ENCODE measurements at places on chromosomes 16 and 17. TPM values are rescaled to one million over a fixed set of nuclear protein-coding genes. Genes with fewer than 3 reads are reported as not detected.

DNA sequence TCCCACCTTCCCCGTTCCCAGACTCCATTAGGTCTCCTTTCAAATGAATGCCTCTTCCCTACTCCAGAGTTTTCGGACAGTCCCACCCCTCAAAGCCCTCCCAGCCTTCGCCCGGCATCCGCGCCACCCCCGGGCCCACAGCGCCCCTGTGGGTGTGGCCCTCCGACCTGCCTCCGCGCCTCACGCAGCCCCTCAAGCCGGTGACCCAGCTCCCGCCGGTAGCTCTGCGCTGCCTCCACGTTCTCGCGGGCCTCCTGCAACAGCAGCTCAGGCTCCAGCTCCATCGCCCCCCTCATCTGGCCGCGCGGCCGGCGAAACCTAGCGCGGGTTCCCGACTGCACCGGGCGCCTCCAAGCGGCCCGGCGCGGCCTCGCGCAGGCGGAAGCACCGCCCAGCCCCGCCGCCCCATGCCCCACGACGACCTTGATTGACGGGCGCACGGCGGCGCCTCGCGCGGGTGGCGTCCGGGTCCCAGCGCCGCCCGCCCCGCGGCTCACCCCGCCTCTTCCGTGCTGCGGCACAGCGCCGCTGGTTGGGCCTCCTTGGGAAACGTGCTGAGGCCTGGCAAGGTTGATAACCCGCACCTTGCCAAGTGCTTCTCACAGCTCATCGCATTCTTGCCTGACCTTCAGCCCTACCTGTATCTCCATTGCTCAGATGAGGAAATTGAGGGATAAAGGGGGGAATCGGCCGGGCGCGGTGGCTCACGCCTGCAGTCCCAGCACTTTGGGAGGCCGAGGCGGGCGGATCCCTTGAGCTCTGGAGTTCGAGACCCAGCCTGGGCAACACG lies at the start of gene CRLF3:
CRLF3 (minus strand) TSS at position 337 of the 790 bp plus-strand sequence; CDS start at position 296, 41 bp downstream.
- peak; percentile 91 for DNase-seq

DNA sequence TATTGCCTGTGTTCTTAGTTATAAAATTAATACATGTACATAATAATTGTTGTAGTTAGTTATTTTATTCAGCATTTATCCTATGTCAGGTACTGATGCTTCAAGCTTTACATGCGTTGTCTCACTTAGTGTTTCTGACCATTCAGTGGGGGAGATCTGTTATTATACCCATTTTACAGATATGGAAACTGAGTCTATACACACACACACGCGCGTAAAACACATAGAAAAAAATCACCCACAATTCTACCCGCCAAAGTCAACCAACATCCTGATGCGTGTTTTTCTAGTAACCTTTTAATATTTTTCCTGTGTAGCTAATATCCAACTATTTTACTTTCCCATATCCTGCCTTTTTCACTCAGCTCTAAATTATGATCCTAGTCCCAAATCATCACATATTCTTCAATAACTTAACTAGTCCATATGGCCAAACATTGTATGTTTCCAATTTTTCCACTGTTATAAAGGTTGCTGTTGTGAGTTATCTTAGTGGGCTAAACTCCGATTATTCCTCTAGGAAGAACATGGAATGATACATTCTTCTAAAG lies 48.4 kb downstream of the BMERB1 start:
- no peak for DNase-seq

GRCh38 chr16:67312719-67313118 lies 13.8 kb downstream of the KCTD19 start:
- DNase-seq, result peak; percentile 26

- DNase-seq, result no peak
Observed at GRCh38 chr17:67642488-67642887, 75.2 kb upstream of the NOL11 start.

DNA sequence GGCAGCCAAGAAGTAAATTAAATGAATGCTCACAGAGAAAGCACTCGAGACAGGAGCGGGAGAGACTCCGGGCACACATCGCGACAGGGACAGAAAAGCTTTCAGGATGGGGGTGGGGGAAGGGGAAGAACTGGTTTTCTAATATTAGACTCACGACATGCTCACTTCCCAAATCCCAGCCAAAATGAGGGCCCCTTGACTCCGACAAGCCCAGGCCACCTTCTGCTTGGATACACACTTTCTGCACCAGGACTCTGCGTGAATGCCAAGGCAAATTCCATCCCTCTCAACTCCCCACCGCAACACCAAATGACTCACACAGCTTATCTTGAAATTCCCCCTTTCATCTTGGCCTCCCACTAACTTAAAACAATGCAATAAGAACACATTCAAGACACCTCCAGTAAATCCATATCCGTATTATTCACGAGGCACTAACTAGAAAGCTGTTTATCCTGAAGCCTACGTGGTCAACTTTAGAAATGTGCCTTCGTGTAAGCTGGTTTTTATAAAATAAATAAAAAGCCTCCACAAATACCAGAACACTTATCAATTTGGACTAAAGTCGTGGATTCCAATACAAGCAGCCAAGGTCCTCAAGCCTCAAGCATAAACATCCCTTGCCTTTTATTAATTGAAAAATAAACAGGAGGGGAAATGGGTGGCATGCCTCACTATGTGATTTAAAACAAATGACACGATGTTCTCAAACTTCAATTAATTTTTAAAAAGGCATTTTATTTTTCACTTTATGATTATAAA lies 46.1 kb downstream of the NXN start:
- no peak for DNase-seq

GRCh38 chr17:36486204-36487194 lies at the start of gene ZNHIT3:
Gene ZNHIT3, plus strand, starts transcription at chr17:36486681. Its CDS starts 19 bp downstream, at chr17:36486700.
- DNase-seq, result peak; percentile 93

DNA sequence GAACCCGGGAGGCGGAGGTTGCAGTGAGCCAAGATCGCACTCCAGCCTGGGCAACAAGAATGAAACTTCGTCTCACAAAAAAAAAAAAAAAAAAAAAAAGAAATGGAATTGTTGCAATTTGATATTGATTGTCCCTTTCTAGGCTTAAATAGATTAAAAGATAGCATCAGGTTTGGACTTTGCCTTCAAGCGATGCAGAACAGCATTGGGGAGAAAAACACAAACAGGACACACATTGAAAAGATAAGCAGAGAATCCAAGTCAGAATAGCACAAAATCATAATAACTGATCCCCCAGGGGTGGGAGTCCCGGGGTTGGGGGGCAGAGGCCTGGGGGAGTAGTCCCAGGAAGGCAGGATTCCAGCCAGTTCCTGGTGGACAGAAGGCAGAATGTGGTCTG lies 3.9 kb upstream of the CREBBP start:
- DNase-seq, result no peak

DNA sequence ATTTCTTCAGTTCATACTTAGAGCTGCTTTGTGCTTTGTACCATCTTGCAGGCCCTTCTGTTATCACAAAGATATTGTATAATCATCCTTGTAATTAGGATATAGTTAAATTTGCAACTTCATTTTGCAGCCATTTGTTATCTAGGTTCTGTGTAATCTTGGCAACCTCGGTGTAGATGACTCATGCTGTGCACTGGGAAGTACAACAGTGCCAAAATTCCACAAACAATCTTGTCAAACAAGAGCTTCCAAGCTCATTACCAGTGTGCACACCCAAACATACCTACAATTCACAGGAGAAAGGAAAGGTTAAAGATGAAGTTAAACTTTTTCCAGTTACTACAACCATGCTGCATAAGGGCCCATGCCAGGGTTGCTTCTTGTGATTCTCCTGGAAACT lies 1231.8 kb downstream of the CDH11 start:
- DNase-seq, result no peak

GRCh38 chr17:72134608-72135394 lies 14.0 kb downstream of the SOX9 start:
- no peak for DNase-seq

DNA sequence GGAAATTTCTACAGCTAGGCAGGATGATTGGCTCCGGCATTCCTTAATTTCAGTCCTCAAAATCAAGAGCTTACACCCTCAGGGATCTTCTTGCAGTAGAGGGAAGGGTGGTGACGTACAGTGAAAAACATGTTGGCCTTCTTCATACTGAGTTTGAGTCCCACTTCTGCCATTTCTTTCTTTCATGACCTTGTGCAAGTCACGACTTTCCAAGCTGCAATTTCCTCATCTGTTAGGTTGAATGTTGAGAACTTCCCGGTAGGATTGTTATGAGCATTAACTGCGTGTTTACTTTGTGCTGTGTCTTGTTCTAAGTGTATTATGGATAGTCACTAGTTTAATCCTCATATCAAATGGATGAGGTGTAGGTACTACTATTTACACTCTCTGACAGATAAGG lies 7.9 kb downstream of the SENP3 start:
- DNase-seq, result no peak

DNA sequence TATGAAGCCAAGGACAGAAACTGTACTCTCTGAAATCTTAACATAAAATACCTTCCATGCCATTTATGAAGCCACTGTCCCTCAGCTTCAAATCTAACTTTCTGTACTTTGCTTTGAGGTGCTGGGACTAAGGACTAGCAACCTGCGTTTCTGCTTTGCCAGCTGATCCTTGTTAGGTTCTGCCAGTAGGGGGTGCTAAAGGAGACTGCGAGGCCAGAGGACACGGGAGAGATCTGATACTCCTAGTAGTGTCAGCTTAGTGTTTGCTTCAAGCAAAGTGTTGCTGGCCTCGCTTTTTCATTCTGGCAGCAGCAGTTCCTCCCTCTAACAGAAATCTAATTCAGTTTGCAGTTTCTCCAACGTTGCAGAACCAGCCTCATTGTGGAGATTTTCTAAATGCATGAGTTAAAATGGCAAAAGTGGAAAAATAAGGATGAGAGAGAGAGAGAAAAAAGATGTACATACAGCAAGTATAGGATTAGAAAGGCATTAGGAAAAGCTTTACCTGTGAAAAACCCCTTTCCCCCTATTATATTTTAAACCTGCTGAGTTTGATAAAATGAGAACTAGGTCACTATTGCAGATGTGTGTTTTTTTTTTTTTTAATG lies 297.5 kb downstream of the CA10 start:
- DNase-seq, result peak; percentile 26

DNA sequence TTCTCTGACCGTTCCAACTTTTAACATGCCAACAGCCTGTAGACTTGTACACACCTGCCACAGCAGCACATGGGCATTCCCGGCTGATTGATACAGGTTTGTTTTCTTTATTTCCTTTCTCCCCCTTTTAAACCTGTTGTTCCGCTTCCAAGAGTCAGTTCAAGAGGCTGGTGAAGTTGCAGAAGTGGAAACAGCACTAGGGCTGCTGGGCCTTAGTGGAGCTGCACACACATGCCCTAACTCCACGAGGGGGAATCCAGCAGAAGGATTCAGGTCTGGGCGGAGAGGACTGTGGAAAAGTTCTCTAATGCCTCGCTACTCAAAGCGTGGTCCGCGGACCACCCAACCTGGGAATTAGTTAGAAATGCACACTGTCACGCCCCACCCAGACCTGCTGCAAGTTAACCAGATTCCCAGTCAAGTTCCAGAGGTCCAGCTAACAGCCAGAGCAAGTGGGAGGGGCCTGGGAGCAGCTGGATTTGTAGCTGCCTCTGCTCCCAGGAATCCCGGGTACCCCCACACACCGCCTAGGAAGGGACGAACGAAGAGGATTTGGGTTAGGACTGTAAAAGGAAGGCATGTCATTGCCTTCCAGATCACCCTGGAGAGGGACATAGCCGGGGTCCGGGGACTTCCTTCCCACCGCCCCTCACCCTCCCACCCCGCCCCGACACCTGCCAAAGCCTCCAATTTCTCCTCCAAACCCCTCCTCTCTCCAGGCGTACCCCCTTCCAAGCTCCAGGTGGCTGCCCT lies 542 bp downstream of the SLC39A11 start:
- DNase-seq, result peak; percentile 28

GRCh38 chr17:2180768-2181167 lies 122.8 kb downstream of the SMG6 start:
- no peak for DNase-seq

GRCh38 chr17:40124279-40125141 lies 2.7 kb downstream of the MSL1 start:
- no peak for DNase-seq

GRCh38 chr16:50665128-50665878 lies 15.8 kb downstream of the SNX20 start:
- DNase-seq, result peak; percentile 74

- no peak for DNase-seq
Observed at GRCh38 chr17:67570797-67571196, 146.9 kb upstream of the NOL11 start.

DNA sequence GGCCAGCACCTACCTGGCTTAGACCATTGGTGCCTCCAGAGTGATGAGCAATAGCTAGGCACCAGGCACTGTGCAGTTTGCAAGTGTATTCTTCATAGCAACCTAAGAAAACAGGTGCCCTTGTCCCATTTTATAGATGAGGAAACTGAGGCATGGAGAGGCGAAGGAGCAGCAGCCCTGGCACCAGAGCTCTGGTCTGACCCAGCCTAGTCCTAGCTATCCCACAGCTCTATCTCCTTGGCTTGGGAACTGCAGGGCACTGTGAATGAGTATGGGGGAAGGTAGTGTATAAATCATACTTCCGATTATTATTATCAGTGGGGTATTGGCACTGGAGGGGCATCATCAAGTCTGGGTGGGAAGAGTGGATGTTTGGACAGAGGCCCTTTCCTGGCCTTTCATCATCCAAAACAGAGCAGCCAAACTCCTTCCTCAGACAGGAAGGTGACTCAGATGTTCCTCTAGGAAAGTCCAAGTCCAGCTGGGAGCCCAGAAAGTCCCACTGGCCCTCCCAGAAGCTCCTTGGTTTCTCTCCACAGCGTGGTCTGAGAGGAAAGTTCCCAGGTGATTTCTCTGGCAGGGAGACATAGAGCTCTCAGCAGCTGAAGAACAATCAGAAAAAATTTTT lies 32.0 kb upstream of the PLLP start:
- DNase-seq, result no peak

DNA sequence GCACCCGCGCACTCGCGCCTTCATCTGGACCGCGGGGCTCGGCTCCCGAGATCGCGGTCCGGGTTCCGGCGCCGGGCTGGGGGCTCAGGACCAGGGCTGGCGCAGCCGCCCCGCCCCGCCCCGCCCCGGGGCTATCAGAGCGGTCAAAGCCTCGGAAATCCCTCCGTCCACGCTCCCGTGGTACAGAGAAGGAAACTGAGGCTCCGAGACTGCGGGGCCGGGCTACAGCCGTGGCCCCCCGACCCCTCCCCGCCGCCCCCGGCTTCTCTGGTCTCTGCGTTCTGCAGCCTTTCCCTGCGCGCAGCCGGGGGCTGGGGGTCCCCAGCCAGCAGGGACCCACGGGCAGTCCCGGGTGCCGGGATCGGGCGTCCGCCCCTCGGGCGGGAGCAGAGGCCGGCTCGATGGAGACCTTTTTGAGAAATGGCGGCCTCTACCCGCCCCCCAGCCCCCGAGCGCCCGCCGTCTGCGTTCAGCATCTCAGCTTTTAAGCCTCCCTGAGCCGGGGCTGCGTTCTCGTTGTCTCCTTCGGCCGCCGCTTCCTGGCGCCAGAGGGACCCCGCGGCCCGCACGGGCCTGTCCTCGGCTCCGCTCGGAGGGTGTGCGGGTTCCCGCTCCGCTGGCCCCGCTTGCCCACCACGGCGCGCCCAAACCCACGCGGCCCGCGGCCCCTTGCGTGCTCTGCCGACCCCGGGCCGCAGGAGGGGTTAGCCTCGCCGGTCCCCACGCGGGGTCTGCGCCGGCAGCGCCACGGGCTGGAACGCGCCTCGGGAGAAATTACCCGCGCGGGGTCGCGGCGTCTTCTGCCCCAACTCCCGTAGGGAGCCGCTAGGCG lies 1.5 kb upstream of the NPTX1 start:
- DNase-seq, result no peak

GRCh38 chr17:77915594-77916021 lies 42.9 kb upstream of the TNRC6C start:
- DNase-seq, result no peak

The CAPNS2 gene
- polyA plus RNA-seq, result not detected

The COIL gene
- polyA plus RNA-seq, result 30.2 TPM

The MAFG gene
- polyA plus RNA-seq, result 13.1 TPM

The IL17C gene
- not detected for polyA plus RNA-seq

The FADS6 gene
- 0.68 TPM for polyA plus RNA-seq

The HIC1 gene
- polyA plus RNA-seq, result 12.9 TPM

The SLC2A4 gene
- 3.7 TPM for polyA plus RNA-seq

The AANAT gene
- polyA plus RNA-seq, result 0.21 TPM

The VMO1 gene
- polyA plus RNA-seq, result 0.65 TPM

All from renal pelvis (tissue), 12 donors.